Thoracic aorta (tissue), 2 donors: ENCODE measurements at places on chromosomes 11 and 22. TPM values are rescaled to one million over a fixed set of nuclear protein-coding genes. Genes with fewer than 3 reads are reported as not detected.

- DNase-seq, result no peak
Measured at GRCh38 chr11:70677232-70677916, 279.0 kb downstream of the CTTN start.

- DNase-seq, result no peak
Measured at GRCh38 chr22:46679706-46680269, 58.3 kb downstream of the CERK start.

Gene RAB3IL1
- total RNA-seq, result 45.4 TPM

Gene SCGB1A1
- not detected for total RNA-seq

Gene LMNTD2
- total RNA-seq, result 1.1 TPM

DNA sequence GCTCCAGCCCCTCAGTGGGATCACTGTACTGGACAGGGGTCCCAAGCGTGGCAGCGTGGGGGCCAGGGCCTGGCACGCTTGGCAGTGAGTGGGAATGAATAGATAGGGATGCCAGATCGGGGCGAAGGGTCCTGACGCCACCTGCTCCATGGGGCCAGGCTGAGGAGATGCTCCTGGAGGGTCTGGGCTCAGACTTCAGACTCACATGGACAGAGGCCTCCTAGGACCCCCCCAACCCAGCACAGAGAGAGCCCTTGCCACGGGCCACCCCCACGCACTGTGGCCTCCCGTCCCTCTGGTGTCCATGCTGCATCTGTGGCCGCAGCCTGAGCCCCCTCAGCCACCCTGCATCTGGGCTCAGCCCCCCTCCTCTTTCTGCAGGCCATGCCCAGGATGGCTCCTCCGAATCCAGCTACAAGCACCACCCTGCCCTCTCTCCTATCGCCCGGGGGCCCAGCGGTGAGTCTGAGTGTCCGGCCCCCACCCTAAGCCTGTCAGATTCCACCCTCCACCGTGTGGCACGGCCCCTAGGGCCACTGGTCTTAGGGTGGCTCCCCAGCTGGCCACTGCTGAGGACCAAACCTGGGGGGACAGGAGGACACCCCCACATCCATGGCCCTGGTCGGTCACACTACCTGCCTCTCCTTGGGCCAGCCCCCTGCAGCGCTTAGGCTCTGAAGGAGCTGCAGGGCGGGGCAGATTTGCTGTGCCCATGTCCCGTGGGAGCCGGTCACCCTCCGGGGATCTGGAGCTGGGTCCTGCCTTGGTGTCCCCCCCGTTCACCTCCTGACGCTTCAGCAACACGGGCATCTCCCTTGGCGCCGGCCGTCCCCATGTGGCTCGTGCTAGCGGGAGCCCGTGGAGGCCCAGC, 2.7 kb downstream of the MUC5AC start:
- no peak for DNase-seq

Gene RGL4
- total RNA-seq, result not detected

GRCh38 chr11:73070653-73071052, 71.5 kb downstream of the FCHSD2 start:
- DNase-seq, result no peak

- DNase-seq, result no peak
Measured at GRCh38 chr22:17825876-17826550, 51.7 kb upstream of the BID start.

- no peak for DNase-seq
Measured at GRCh38 chr22:50523806-50524675, 1.4 kb downstream of the SCO2 start.

DNA sequence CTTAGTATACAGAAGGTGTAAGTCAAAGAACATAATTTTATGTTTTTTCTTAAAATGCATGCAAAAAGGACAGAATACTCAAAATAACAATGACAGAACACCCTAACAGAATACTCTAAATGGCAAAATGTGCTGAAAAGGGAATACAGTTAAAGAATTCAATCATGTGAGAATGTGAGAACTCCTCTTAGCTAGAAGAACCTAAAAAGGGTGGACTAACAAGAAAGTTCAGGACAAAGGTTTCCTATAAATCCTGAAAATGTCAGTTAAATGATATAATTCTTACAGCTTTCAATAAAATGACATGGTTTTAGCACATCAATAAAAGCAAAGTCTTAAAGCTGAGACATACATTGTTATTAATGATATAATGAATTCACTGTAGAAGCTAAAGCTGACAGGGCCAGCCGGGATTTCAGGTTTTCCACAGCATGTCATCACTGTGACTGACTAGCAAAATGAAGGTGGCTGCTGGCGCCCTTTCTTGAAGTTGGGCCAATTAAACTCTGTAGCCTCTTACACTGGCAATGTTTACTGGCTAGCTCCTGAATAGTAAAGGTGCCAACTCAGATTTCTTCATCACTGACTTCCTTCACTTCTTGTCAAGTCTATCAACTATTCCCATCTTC, 244.4 kb downstream of the TTC28 start:
- DNase-seq, result no peak

- no peak for DNase-seq
Measured at GRCh38 chr22:47335460-47335859, 573.0 kb downstream of the TBC1D22A start.

Gene TSPAN32
- total RNA-seq, result 6.9 TPM

DNA sequence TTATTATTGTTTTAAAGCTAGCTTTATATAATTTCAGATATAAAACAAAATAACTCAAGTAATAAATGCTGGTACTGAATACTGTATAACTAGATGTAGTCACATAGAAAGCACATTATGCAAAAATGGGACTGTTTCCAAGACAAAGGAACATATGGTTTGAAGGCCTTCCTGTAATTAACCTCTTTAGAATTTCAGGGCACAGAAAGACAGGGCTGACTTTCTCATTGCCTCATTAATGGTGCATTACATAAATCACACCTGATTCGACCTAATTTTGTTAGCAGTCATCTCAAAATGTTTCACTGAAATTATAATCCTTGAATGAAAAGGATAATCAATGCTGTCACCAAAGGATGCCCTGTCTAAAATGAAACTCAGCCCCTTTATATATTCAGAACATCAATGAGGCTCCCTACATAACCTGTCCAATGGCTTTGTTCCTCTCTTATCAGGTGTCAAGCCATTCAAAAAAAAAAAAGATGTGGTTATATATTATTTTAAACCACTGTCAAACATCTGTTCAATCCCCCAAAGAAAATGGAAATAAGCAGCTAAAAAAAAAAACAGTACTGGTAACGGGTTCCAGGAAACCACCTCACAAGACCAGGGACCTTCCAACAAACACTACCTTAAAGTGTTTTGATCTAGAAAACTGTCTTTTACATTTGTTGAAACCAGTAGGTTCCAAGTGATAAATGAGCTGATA, 77.4 kb downstream of the FAM168A start:
- DNase-seq, result no peak

Gene CCDC81
- 21.4 TPM for total RNA-seq

- no peak for DNase-seq
Measured at GRCh38 chr11:125224391-125225021, 60.0 kb downstream of the PKNOX2 start.
